Upper lobe of left lung (tissue), 6 donors: ENCODE measurements at places on chromosomes 1 and 21.

DNA sequence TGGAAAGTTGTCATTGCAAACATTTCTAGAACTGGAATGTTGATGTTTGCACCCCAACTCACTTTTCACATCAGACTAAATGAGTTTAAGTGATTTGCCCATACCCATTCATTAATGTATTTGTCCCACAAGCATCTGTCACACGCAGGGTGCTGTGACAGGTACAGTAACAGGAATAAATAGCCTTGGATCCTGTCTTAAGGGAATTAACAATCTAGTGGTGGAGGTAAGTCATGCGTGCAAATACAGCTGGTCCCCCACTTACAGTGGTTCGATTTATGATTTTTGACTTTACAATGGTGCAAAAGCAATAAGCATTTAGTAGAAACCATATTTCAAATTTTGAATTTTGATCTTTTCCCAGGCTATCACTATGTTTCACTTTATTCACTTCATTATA, 17.5 kb upstream of the PRDM2 start:
- DNase-seq = no peak

DNA sequence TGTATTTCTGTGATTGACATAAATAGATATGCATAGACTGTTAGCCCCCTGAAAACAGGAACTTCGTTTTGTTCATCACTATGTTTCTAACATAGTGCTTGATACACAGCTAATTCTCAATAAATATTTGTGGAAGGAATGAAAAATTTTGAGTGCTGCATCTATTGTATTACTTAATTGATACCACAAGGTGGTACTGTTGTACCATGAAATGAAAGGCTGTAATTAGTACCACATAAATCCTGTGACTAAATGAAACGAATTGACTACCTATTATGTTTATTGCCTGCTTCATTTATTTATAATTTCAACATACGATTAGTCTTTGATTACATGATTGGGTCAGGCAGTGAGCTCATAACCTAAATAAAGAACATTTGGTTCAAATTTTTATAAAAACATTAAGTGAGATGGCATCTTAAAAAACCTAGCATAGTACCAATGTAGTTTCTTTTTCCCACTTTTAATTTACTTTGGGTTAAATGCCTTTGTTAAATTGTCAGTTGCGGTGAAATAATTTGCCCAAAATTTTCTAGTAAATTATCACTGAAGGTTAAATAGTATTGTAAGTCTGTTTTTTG, 15.0 kb upstream of the TGFB2 start:
- DNase-seq = no peak

- peak; percentile 28 for DNase-seq
Observed at GRCh38 chr1:10599194-10599861, 124.6 kb downstream of the PEX14 start.

GRCh38 chr1:25103164-25103795, 129.0 kb downstream of the SYF2 start:
- DNase-seq = no peak

DNA sequence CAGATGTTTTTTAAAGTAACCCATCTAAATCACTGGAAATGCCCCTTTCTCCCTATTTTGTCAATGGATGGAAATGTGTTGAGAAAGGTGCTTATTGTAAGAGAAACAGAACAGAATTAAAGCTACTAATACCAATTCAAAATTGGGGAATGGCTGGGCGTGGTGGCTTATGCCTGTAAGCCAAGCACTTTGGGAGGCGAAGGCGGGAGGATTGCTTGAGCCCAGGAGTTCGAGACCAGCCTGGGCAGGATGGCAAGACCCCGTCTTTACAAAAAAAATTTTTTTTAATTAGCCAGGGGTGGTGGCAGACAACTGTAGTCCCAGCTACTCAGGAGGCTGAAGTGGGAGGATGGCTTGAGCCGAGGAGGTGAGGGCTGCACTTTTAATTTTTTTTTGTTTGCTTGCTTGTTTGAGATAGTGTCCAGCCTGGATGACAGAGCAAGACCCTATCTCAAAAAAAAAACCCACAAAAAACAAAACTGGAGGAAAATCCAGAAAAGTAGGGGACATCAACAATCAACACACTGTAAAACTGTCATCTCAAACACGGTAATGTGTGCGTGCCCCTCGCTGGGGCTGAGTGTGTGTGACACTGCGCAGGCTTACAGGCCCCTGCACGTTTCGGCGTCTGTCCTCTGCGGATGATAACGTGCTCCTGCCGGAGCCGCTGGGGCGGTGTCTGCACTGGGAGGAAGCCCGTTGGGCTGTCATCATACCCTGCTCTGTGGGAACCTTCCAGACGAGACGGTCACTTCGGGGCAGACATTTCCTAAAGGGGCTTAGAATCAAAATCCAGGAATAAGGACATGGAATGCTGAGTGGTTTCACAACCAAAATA, 11.6 kb upstream of the POFUT2 start:
- peak; percentile 69 for DNase-seq

- DNase-seq = no peak
Observed at GRCh38 chr1:117600966-117601365, 4.9 kb upstream of the TENT5C start.

GRCh38 chr1:74091371-74091770, 106.6 kb downstream of the LRRIQ3 start:
- no peak for DNase-seq

- no peak for DNase-seq
Observed at GRCh38 chr1:94553323-94553730, 11.8 kb upstream of the F3 start.

- DNase-seq = no peak
Observed at GRCh38 chr1:113396585-113396984, 6.3 kb downstream of the MAGI3 start.

- no peak for DNase-seq
Observed at GRCh38 chr21:42002421-42002958, 7.7 kb downstream of the ZBTB21 start.

- DNase-seq = no peak
Observed at GRCh38 chr1:2496087-2496622, 20.1 kb downstream of the PLCH2 start.

GRCh38 chr1:212955961-212956620, 5.8 kb downstream of the VASH2 start:
- DNase-seq = no peak

- peak; percentile 78 for DNase-seq
Observed at GRCh38 chr1:182595641-182596240, 6.7 kb upstream of the RNASEL start.

GRCh38 chr1:46538147-46538546, 13.3 kb downstream of the KNCN start:
- no peak for DNase-seq
